ENCODE measurements at places on chromosomes 3 and 15.

GRCh38 chr3:178947738-178948137 is 123.9 kb downstream of the ZMAT3 start:
- DNase-seq, result no peak

GRCh38 chr15:70240082-70240481 is 142.4 kb upstream of the TLE3 start:
- DNase-seq, result no peak

DNA sequence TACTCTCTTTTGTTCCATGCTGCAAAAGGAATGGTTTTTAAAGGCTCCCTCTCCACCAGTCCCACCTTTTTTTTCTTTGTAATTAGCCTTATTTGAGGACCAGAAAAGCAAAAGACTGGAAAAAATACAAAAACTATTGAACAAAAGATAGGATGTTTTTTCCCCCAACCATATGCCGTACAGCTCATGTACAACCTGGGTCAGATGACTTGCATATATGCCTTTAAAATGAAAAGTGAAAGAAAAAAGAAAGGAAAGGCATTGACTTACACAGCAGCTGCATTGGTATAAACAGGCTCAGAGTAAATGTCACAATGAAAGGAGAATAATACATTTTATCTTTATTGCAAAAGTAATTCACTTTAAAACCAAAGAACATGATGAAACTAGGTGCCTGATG is 69.5 kb upstream of the CMC1 start:
- peak; percentile 15 for DNase-seq

DNA sequence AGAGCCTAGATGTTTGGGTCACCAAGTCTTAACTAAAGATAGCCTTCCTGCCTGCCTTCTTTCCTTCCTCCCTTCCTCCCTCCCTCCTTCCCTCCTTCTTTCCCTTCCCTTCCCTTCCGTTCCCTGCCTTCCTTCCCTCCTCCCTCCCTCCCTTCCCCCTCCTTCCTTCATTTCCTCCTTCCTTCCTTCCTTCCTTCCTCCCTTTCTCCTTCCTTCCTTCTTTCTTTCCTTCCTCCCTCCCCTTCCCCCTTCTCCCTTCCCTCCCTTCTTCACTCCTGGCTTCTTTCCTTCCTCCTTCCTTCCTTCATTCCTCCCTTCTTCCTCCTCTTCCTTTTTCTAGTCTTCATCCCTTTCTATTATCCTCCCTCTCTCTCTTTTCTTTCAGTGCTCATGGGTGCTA is 2.0 kb downstream of the DNAJB8 start:
- DNase-seq, result no peak

DNA sequence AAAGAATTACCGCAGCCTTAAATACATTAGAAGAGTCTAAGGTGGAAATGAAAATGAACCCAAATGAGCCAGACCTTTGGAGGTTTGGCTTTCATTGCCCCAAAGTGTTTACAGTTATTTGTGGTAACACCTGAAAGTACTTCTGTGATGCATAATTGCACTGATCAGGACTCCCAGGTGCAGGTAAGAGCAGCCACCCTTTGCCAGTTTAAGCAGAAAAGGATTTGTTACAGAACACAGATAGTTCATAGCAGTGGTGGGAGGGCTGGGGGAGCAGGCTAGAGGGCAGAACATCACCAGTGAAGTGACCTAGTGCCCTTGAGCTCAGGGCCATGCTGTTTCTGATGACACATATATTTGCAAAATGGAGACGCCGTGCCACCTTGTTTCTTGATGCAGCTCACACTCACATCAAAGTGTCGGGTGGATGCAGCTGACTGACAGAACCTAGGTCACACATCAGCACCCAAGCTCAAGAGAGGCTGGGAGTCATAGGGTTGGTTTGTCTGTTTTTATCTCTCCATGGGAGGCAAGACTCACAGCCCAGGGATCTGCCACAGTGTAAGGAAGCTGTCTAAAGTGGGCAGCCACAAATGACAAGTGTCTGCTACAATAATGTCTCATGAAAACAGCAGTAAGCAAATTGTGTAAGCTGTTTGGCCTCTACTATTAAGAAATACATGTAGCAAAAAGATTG is 49.1 kb downstream of the NEK11 start:
- no peak for DNase-seq

DNA sequence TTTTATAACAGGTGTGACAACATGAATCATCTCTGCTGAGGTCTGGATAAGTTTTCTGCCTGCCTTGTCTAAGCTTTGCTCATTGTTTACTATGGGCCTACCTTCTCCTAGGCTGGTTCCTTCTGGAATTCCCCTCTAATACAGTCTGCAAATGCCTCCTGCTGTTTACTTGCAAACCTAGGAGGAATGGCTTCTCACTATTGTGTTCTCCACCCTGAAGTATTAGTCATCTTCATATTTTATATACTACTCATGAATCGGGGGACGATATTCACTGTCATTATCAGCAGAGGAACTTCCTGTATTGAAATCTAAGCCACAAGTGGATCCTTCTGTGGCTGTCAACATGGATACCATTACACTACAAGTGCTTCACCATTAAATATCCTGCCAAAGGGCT is 154.8 kb downstream of the PLCL2 start:
- DNase-seq, result peak; percentile 83

DNA sequence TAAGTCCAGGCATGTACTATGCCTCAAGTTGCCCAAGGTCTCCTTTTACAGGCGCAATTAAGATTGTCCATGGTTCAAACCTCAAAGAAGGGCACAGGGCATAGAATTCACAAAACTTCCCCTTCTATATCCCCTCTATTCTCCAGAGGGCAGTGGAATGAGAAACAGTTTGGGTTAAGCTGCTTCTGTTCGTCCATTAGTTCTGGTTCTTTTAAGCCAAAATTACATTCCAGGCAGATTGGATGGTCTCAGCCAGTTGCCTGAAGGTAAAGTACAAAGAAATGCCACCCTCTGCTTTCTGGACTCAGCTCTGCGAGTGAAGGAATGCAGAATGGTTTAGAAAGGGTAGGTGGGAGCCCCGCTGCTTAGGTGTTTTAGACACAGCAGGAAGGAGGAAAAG is 200.7 kb downstream of the GREM1 start:
- DNase-seq, result no peak

DNA sequence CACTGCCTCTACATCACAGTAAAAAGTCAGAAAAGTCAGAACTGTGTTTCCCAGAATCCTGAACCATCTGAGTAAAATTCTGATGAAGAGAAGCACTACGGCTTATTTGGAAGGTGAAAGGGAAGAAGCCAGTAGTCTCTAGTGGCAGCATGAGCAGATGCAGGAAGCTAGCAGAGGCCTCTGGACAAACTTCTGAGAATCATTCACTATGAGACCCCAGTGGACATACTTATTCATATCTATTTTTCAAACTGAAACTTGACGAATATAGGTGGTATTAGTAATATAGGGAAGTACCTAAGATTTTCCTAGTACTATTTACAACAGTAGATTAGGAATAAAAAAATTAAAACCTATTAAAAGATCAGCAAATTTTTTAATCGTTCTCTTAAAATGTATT is 272.8 kb upstream of the TTC14 start:
- DNase-seq, result no peak

GRCh38 chr15:99628374-99629001 is 62.7 kb downstream of the MEF2A start:
- no peak for DNase-seq

Measured in NCI-H2029 treated with DMSO at 0.1 percent for 48 hours (cell line).